NCI-H1694 (cell line): ENCODE measurements at places on chromosomes 16 and 17.

- no peak for DNase-seq
Observed at GRCh38 chr17:9322326-9322725, 253.3 kb downstream of the STX8 start.

- no peak for DNase-seq
Observed at GRCh38 chr17:14032234-14032633, 37.1 kb upstream of the COX10 start.

- peak; percentile 82 for DNase-seq
Observed at GRCh38 chr17:42116705-42117396, 4.3 kb downstream of the KAT2A start.

DNA sequence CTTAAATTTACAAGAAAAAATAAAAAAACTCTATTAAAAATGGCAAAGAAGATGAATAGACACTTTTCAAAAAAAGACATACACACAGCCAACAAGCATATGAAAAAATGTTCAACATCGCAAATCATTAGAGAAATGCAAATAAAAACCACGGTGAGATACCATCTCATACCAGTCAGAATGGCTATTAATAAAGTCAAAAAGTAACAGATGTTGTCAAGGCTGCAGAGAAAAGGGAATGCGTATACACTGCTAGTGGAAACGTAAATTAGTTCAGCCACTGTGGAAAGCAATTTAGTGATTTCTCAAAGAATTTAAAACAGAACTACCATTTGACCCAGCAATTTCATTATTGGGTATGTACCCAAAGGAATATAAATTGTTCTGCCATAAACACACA is 31.4 kb downstream of the CAPNS2 start:
- no peak for DNase-seq

DNA sequence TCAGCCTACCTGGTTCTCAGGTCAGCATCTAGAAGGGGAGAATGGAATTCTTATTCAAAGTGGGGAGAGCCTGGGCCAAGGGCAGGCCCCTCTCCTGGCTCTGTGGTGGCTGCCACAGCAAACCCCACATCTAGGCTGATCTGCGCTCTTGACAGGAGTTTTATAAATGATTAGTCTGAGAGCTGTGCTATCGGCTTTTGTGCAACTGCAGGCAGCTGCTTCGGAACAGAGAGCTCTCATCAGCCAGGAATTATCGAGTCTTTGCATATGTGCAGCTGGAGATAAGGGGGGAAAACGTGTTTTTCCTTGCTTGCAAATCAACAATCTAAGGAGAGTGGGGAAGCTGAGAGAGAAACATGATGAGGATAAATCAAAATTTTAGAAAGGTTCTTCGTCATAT is 91.7 kb downstream of the HS3ST3A1 start:
- DNase-seq: no peak

- no peak for DNase-seq
Observed at GRCh38 chr17:8287651-8288335, 677 bp upstream of the RANGRF start.

DNA sequence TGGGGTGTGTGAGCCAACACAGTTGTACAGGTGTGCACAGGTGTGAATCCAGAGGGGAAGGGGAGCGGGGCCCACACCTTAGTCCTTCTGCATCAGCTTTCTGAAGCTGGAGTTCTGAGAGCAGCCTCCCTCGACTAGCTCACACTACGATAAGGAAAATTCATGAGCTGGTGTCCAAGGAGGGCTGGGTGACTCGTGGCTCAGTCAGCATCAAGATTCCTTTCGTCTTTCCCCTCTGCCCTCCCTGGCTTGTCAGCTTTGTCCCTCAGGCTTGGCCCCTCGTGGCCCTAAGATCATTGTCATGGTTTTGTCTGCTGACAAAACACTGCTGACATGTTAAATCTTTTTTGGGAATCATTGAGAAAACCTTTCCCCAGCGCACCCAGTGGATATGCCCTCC is 47.5 kb downstream of the OR1D5 start:
- no peak for DNase-seq

DNA sequence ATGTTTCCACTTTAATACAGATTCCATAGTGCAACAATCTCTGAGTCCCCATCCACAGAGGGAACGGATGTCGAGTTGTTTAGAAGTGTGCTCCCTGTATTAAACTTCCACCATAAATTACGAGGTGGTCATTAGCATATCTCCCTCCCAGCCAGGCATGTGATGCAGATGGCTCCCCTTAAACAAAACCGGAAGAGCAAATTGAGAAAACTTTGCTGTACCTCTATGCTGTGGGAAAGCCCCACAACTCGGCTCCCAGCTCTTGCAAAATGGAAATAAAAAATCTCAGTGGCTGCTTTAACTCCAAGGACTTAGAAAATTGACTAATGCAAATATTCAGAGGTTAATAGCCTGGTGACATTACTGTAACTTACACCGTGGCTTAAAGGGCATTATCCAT is 290.9 kb downstream of the MAF start:
- DNase-seq: no peak

- DNase-seq: no peak
Observed at GRCh38 chr17:22704674-22705073, 1012.4 kb downstream of the KCNJ18 start.

GRCh38 chr17:42525221-42525620 is 10.8 kb upstream of the NAGLU start:
- no peak for DNase-seq

- DNase-seq: no peak
Observed at GRCh38 chr17:77839698-77840512, 118.6 kb upstream of the TNRC6C start.

DNA sequence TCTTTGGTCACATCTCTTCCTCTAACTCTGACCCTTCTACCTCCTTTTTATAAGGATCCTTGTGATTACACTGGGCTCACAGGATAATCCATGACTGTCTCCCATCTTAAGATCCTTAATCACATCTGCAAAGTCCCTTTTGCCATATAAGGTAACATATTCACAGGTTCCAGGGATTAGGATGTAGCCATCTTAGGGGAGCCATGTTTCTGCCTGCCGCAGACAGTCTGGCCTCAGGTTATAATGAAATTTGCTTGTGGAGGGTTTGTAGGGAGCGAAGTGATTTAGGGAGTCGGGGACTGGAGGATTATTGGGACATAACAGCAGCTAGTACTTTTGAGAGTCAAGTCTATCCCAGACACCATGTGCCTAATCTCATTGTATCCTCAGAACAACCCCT is 7.7 kb downstream of the EEF2K start:
- DNase-seq: no peak

GRCh38 chr17:77628035-77628434 is 330.5 kb upstream of the TNRC6C start:
- no peak for DNase-seq

- no peak for DNase-seq
Observed at GRCh38 chr17:2090804-2091534, 36.1 kb downstream of the HIC1 start.

DNA sequence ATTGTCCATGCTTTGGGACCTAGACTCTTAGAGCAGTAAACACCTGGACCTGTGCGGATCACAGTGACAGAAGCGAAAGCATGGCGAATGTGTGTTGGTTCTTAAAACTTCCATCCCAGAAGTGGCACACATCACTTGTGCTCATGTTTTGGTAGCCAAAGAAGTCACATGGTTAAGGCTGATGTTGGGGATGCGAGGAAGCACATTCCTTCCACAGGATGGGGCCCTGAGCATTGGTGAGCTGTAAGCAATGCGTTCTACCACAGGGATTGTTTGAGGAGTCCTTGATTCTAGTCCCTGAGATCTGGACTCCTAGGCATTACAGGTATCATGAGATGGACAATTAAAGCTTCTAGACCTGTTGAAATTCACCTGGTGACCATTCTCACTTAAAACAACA is 375.9 kb downstream of the UTP18 start:
- DNase-seq: no peak

- no peak for DNase-seq
Observed at GRCh38 chr16:50114357-50115129, 38.6 kb upstream of the TENT4B start.

DNA sequence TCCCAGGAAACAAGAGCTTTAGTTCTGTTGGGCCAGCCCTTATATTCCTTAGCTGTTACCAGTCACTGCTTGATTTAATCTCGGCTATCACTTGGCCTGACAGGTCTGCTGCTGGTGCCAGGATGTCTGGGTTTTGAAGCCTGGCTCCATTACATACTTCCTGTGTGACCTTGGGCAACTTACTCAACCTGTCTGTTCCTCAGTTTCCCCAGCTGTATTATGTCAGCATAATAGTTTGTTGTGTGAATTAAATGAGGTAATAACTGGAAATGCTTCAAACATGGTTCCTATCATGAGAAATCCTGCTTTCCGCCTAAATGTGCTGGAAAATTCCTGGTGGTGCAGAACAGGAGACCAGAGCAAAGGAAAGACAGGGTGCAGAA is 50.6 kb upstream of the STH start:
- DNase-seq: no peak

DNA sequence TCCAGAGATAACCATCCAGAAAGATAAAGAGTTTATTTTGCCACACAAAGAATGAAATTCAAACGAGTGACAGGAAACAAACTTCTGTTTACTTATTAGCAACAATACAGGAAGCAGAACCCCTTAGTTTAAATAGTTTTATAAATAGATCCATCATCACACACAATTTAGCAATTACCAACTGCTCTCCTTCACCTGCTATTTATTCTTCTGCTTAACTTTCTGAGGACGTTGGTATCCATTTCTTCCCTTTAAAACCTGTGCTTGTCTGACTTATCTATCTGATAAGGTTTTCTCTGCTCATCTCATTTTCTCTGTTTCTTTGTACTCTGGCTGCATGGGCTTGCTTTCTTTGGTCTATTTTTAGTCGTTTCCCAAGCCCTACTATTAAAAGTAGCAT is 4.3 kb upstream of the ADAMTS18 start:
- DNase-seq: no peak

DNA sequence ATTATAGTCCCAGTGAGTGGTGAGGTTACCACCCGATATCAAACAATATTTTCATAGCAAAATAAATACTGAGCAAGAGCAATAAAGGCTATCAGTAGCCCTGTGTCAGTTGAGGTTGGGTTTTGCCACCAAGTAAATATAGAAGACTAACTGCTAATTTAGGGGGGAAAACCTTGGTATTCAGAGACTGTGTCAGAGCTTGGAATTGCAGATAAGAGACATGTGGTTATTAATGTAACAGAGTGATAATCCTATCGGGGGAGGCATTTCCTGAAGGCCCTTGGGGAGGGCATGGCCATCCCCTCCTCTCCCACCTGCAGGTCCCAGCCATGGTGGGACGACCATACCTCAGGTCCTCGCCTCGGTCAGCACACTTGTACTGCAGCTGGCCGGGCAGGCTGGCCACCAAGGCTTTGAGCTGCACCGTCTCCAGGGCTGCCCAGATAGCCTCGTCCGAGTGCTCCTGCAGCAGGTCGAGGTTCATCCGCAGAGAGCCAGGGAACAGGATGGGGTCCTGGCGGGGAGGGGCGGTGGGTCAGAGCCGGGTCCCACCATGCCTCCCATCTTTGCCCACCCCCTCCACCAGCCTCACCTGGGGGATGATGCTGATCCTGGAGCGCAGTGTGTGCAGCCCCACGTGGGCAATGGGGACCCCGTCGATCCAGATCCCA is 68.9 kb downstream of the ABCC6 start:
- no peak for DNase-seq

DNA sequence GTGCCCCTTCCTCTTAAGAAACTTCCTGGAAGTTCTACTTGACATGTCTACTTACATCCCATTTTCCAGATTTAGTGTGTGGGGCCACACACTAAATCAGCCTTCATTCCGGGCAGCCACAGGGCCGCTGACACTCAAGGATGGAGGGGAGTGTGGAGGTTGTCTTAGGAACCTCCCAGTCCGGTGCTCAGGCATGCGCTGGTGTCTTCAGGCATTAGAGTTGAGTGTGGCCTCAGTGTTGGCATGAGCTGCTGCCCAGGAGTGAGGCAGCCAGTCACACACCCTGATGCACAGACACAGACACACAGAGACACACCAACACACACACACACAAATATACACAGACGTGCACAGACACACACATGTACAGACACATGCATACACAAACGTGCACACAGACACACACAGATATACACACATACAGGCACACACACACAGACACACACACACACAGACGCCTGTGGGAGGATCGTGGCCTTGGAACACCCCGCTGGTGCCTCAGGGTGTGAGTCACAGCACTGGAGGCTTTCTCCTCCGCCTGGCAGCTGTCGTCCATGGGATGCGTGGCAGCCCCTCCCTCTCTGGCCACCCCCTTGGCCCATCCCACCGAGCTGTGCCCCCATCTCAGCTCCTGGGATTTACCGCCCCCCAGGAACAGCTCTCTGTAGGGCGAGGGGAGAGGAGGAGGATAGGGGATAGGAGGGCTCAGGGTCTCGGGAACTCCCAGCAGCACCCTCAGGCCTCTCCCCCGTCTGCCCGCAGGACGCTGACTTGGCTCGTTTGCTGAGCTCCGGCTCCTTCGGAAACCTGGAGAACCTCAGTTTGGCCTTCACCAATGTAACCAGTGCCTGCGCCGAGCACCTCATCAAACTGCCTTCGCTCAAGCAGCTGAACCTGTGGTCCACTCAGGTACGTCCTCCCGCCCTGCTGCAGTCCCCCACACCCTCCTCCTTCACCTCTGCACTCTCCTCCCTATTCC is 75.6 kb upstream of the PLCG2 start:
- peak; percentile 16 for DNase-seq

- peak; percentile 89 for DNase-seq
Observed at GRCh38 chr17:42107597-42108576, 4.6 kb downstream of the DHX58 start.

DNA sequence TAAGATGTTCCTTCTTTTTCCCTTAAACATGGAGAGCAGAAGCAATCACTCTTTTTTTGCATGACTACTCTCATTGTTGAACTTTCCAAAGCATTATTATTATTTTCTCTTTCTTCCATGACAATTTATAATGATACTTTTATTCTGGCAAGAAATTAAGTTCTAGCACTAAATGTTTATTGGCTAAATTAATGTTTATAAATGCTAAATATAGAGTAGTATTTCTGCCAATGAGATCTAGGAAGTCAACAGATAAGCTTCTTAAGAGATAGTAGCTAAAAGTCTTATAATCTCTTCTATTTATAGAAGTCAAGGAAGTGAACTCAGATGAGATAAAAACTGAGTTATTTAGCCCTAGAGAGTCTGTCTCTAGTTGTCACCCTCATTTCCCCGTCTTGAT is 920.1 kb downstream of the KCNJ2 start:
- no peak for DNase-seq

- no peak for DNase-seq
Observed at GRCh38 chr17:57861790-57862693, 12.2 kb upstream of the MRPS23 start.

- DNase-seq: peak; percentile 35
Observed at GRCh38 chr16:12146966-12147365, 170.4 kb downstream of the SNX29 start.

- DNase-seq: no peak
Observed at GRCh38 chr16:72865258-72865657, 182.7 kb downstream of the ZFHX3 start.
